ENCODE measurements at places on chromosomes 3 and 15.

DNA sequence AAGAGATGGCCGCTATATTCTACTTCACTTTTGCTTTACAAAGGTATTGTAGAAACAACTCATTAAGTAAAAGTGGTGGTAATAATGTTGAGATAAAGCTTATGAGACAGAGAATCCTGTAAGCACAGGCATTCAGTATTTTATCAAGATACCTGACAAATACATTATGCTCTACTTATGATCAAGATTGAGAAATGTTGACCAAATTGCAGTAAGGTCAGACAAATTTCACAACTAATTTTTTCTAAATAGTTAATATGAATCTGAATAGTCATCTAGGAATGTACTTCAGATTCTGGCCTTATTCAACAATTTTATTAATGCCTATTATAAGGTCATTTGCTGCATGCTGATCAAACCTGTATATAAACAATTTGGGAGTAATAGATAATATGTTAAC is 95.1 kb upstream of the MBNL1 start:
- DNase-seq: no peak

- DNase-seq: no peak
These were observed 292 bp downstream of the USP4 start for GRCh38 chr3:49339581-49339940.

DNA sequence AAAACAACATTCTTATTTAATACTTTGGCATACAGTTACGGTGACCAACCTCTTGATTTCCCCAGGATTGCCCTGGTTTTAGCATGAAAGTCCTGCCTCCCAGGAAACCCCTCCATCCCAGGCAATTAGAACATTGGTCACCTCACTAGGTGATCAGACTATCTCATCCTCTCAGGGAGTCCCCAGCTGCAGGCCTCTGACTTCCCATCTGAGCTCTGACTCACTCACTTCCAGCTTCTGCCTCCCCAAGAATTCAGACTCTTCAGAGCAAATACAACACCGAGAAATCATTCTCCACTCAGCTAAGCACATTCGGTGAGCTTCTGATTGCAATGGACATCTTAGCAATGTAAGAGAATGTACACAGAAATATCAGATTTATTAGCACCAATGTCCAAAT is 92.4 kb upstream of the HES1 start:
- no peak for DNase-seq

DNA sequence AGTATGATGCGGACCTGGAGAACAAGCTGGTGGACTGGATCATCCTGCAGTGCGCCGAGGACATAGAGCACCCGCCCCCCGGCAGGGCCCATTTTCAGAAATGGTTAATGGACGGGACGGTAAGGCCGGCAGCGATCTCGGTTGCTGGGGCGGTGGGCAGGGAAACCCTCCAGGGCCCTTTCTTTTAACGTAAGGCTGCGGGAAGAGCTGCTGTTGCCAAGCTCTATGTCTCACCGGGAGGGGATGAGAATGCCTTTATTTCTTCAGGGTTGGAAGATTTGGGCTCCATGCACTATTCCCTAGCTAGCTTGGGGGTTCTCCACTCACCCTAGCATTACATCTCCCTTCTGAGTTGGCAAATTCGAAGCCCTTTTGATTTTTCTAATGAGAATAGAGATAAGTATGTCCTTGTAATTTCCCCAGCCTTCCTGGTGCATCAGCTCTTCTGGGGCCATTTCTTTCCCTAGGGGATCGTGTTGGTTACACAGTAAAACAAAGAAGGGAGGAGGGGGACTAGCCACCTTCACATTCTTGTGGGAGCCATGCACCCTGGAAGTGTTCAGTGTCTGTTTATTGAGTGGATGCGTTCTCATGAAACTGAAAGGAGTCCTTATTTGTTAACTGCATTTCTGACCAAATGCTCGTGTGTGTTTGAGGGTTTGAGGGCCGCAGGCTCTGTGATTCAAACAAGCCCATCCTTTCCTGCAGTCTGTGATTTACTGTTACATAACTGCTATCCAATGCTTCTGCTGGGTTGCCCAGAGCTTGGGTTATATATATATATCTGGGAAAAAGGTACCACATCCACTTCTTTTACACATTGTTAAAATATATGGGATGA is 982 bp downstream of the TAGLN3 start:
- DNase-seq: no peak

DNA sequence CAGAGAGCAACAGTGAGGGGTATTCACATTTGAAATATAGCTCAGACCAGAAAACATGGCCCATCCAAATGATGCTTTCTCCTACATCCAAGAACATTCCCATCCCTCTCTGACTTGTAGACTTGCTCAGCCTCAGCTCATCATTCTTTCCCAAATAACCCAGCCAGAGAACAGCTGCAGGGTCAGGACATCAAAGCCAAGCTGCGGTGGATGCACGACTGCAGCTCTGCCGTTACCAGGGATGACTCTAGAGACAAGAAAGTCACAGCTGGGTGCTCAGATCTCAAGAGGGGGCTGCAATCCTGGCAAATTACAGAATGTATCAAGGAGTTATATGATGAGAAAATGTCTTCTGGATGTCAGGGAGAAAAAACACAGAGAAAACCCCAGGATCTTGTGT is 944.3 kb downstream of the NTRK3 start:
- DNase-seq: no peak

DNA sequence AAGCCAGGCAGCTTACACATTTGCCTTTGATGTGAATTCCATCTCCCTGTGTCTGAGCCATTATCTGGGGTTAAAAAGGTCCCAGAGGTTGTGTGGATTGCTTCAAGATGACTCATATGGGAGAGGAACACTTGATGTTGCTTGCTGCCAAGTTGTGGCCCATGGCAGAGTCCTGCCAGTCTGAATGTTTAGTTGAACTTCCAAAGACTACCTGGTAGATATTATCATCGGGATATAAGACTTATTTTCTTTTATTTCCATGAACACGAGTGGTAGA is 85.6 kb downstream of the TJP1 start:
- no peak for DNase-seq

DNA sequence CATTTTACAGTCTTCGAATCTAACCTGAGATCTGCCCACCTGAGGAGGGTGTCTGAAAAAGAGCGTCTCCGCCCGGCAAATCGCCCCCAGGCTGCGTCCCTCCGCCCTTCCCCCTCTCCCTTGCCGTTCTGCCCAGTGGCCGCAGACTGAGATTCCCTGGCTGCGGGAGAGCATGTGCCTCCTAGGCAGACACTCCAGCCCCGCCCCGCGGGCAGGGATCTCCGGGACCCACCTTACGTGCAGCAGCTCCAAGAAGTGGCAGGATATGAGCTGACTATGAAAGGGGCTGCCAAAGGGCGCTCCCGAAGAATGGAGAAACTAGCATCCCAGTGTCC is 2.7 kb upstream of the WNT5A start:
- no peak for DNase-seq

- DNase-seq: no peak
These were observed 137.3 kb downstream of the SSR3 start for GRCh38 chr3:156417559-156418132.

- DNase-seq: no peak
These were observed 25.2 kb upstream of the IQSEC1 start for GRCh38 chr3:13098192-13098988.

GRCh38 chr3:194354315-194354714 is 3.2 kb upstream of the CPN2 start:
- no peak for DNase-seq

DNA sequence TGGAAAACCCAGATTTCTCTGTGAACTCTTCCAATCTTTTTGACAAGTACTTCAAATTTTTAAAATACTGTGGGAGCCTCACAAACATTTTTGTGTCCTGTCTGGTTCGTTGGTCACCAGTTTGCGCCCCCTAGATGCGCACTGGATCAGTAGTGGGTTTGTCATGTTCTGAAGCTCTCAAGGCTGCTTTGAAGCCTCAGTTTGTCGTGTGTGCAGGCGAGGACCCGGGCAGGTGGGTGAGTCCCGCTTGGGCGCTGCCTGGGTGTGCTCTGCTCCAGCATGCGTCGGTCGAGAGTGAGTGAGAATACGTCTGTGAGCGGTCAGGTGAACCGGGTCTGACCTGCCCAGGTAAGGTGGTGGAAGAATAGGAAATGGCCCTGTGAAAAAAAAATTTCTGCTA is 17.3 kb upstream of the AEN start:
- no peak for DNase-seq

DNA sequence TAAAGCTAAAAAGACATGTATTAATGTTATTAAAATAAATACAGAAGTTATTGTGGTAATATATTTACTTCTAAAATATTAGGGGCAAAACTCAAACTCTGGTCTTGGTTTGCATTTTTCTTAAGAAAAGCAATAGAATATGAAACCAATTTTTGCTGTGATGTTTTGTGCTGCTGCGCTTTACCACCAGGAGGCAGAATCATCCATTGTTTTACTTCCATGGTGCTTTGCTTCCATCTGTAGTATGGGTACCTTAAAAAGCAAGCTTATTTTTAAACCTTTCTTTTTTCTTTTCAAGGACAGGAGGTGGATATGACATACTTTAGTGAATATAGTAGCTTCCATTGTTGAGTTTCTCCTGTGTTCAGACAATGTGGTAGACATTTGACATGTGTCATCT is 46.6 kb upstream of the MRPL3 start:
- no peak for DNase-seq

GRCh38 chr15:55630858-55631257 is 42.7 kb upstream of the PYGO1 start:
- DNase-seq: no peak

DNA sequence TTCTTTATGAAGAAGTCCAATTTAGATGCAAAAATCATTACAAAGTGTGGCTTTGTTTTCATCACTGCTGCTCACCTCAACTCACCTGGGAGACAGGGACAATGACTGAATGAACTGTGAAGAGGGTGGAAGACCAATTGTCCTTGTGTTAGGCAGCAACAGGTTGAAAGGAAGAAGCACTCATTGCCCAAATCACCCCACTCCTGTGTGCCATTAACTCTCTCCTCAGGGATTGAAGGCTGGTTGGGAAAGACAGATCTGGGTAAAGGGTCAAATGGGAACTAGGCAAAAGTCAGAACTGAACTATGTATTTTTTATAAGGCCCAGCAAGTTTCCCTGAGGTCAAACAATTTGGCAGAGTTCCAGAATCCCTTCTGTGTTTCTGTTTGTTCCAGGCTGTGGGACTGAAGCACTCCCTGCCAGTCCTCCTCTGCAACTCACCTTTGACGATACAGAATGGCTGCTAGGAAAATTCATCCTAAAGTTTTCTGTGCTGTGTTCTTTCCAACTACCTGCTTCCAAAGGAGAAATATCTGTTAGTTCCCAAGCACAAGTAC is 68.6 kb upstream of the CCDC39 start:
- no peak for DNase-seq

GRCh38 chr3:78604341-78604740 is 1163.5 kb downstream of the ROBO1 start:
- DNase-seq: no peak

GRCh38 chr3:16886303-16886683 is 1.5 kb downstream of the PLCL2 start:
- no peak for DNase-seq

- no peak for DNase-seq
These were observed 15.2 kb downstream of the SLTM start for GRCh38 chr15:58918239-58918638.

GRCh38 chr15:37100966-37101215 is 542 bp upstream of the MEIS2 start:
- no peak for DNase-seq
